ENCODE measurements at places on chromosomes 4 and X. TPM values are rescaled to one million over a fixed set of nuclear protein-coding genes. Genes with fewer than 3 reads are reported as not detected.

The GPC4 gene
- 18.5 TPM for total RNA-seq

The NEUROG2 gene
- not detected for total RNA-seq

The SAGE1 gene
- total RNA-seq, result 0.10 TPM

The SSX1 gene
- not detected for total RNA-seq

The CLDN2 gene
- not detected for total RNA-seq

The MSL3 gene
- total RNA-seq, result 30.4 TPM

The MAGED2 gene
- total RNA-seq, result 120 TPM

The TTC29 gene
- 2.5 TPM for total RNA-seq

The TRIM75 gene
- not detected for total RNA-seq
